ENCODE measurements at places on chromosomes 6 and 20.

- DNase-seq: no peak
Measured at GRCh38 chr6:3506200-3506599, 49.4 kb upstream of the SLC22A23 start.

- no peak for DNase-seq
Measured at GRCh38 chr6:16481697-16482399, 243.5 kb downstream of the GMPR start.

GRCh38 chr6:161244725-161245124 is 29.1 kb downstream of the AGPAT4 start:
- peak; percentile 65 for DNase-seq

- DNase-seq: no peak
Measured at GRCh38 chr6:113671421-113671820, 185.7 kb upstream of the MARCKS start.

DNA sequence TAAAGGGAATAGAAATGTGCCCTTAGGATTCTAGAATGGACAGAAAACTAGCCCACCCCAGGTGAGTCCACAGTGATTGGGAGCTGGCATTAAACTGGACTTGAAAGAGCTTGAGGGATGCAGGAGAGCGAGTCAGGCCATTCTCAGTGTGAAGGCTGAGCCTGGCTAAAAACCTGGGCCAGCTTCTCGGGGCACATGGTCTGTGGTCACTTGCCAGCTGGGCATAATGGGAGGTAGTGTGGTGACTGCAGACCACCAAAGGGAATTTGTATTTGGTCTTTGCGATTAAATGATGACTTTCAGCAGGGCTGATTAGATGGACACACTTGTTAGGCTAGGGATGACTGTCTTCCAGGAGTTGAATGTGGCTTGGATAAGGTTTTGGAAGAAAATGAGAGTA is 71.3 kb downstream of the TULP4 start:
- no peak for DNase-seq

- no peak for DNase-seq
Measured at GRCh38 chr6:56804996-56805395, 149.9 kb upstream of the BEND6 start.

- DNase-seq: no peak
Measured at GRCh38 chr6:4448841-4449240, 313.5 kb upstream of the ECI2 start.

DNA sequence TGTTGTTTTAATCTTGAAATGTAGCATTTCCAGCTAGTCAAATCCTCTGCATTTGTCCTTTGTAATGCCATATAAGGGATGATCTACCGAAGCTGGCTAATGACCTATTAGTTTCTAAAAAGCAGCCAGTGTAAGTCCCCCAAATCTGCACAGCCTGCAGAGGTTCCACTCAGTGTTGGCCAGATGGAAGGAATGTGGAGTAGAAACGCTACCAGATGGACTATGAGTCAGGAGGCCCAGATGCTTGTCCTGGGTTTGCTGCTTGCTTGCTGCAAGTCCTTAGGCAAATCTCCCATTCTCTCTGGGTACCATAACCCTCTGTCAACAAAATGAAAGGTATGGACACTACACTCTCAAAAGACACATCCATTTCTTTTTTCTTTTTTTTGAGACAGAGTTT is 149.8 kb downstream of the BTBD9 start:
- DNase-seq: no peak

- DNase-seq: no peak
Measured at GRCh38 chr6:77633471-77633870, 19.4 kb upstream of the MEI4 start.

DNA sequence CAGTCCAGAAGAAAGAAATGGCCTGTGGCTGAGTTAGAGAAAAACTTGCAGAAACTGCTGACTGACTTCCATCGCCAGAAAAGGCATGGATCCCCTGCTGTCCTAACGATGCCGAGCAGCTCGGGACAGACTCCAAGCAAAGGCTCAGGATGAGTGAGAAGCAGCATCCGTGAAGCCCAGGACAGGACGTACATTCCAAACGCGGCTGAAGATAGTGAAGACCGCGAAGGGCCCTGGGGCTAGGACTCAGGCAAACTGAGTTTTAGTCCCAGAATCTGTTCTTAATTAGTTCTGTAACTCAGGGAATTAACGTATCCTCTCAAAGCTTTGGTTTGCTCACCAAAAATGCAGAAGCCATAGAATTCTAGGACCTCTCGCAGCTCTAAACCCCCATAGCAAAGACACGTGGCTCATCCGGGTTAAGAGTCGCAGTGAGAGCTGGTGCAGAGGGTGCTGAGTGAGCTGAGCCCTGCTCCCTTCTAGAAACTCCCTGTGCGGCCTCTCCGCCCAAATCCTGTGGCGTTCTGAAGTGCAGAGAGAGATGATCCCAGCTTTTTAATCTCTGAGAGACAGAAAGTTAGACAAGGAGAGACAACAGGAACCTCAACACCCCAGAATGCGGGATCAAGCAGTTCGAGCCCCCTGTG is 132.9 kb upstream of the THBS2 start:
- no peak for DNase-seq

- DNase-seq: peak; percentile 31
Measured at GRCh38 chr6:13428583-13429405, 58.6 kb downstream of the GFOD1 start.

DNA sequence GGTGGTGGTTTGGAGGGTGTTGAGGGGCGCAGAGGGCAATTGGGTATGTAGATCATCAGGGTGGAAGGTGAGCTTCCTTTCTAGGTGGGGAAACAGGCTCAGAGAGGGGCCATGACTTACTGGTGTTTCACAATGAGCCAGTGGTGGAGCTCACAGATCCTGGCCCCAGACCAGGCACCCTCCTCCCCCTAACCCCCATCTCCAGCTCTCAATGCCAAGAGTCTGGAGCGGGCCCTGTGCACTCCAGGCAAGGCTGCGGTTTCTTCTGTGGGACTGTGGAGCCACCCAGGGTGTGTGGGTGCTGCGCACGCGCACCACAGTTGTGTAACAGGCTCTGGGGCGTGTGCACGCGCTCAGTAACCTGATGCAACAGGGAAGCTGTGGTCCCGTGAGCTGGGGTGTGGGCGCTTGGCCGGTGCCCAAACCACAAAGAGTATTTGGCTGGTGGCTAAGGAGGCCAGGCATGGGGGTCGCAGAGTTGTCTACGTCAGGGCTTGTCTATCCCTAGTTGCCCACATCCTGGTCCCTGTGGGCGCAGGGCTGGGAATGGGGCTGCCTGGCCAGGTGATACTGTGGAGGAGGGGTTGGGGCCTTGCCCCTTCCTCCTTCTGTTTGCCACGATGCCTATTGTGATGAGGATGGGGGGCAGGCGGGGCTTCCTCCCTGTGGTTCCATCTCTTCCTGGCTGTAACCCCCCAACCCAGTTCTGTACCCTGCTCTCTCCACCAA is 37.5 kb upstream of the MRPS18A start:
- peak; percentile 98 for DNase-seq

DNA sequence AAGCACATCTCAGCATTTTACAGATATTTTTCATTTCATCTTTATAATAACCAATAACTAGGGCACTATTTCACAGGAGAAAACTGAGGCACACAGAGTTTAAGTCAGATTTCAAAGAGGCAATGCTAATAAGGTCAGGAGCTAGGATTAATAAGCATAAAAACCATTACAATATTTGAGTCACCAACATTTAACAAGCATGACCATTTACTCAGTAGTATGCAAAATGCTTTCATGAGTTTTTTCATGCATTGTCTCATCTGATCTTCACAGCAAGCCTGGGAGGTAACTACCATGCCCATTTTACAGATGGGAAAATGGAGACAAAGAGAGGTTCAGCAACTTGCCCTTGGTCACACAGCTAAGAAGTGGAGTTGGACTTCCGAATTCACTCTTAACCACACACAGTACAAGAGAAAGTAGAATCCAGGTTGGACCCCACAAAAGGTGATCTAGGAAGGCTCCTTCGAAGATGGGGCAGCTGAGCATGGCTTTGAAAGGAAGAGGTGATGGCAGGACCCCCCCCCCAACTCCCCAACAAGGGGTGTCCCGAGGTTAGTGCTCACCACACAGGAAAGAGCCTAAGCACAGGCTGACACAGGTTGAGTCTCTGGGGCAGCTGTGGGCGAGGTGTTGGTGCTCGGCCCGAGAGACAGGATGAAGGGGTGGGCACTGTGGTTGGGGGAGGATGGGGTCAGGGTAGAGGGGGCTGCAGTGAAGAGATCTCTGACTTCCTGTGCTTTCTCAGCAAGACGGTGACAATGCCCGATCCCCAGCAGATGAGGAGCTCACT is 108.8 kb downstream of the PREX1 start:
- no peak for DNase-seq

- DNase-seq: no peak
Measured at GRCh38 chr6:151290877-151291721, 51.3 kb downstream of the AKAP12 start.

- peak; percentile 64 for DNase-seq
Measured at GRCh38 chr6:122381494-122382265, 17.8 kb upstream of the HSF2 start.

DNA sequence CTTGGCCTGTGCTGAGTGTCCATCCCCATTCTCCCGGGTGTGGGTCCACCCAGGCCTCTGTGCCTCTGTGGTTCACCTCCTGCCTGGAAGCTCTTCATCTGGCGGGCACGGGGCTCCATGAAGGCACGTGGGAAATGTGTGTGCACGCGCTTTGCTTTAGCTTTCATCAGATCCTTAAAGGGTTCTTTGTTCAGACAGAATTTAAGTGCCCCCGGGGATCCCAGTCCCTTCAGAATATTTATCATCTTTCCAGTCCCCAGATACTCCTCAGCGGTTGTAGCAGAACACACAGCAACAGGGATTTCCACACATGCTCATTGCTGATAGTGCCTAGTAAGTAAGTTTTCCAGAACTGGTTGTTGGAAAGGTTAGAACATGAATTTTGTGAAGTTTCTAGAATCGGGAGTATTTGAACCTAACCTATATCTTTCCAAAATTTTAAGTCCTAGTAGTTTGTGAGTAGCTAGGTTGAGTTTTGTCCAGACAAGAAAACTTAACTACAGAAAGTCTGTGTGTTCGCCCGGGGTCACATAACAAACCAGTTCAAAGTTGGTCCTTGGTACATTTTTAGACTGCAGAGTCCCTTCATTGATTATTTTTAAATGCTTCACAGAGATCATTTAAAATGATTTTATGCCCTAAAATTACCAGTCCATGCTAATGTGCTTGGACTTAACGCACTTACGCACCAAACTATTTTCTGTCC is 67.7 kb downstream of the RPP40 start:
- no peak for DNase-seq

- no peak for DNase-seq
Measured at GRCh38 chr6:112912416-112913101, 565.4 kb downstream of the RFPL4B start.

- DNase-seq: peak; percentile 83
Measured at GRCh38 chr6:30678964-30679726, 6.3 kb upstream of the DHX16 start.

DNA sequence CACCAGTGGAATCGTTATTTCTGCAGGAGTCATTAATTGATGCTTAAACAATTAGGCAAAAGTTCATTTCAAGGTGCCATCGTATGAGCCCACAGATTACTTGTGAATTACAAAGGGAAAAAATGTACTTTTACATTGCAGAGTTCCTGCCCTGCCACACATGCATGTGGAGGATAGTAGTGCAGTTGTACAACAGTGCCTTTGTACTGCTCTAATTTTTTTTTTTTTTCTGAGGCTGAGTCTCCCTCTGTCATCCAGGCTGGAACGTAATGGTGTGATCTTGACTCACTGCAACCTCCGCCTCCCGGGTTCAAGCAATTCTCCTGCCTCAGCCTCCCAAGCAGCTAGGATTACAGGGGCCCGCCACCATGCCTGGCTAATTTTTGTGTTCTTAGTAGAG is 26.0 kb upstream of the SYNJ2 start:
- DNase-seq: no peak

DNA sequence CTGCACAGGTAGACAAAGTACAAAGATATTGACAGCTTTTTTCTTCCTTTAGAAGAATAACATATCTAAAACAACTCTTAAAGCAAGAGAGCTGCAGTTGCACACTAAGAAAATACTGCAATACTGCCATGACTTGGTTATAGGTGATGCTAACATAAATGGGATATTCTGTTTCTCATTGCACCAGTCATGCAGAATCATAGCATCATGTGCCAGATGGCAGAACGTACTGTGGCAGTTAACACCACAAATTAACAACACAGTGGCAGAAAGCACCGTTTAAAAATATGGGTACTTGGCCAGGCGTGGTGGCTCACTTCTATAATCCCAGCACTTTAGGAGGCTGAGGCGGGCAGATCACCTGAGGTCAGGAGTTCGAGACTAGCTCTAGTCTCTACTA is 7.4 kb downstream of the ASXL1 start:
- no peak for DNase-seq

DNA sequence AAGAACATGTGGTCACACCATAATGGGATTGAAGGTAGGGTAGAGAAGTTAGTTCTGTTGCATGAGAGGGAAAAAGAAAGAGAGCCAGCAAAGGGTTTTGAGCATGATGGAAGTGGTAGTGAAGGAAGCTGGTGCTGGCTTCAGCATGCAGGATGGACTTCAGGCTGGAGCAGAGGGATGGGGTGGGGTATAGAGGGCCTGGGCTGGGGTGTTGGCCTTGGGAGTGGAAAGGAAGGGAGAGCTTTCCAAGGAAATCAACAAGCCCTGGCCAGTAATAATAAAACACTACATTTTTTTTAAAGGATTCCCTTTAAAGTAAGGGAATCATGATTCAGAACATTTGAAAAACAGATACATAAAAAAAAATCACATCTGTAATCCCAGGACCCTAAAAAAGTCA is 61.2 kb downstream of the LAMA4 start:
- DNase-seq: no peak

GRCh38 chr6:90467546-90467945 is 119.3 kb downstream of the MAP3K7 start:
- no peak for DNase-seq

GRCh38 chr20:62031462-62032092 is 34.1 kb downstream of the TAF4 start:
- DNase-seq: no peak

DNA sequence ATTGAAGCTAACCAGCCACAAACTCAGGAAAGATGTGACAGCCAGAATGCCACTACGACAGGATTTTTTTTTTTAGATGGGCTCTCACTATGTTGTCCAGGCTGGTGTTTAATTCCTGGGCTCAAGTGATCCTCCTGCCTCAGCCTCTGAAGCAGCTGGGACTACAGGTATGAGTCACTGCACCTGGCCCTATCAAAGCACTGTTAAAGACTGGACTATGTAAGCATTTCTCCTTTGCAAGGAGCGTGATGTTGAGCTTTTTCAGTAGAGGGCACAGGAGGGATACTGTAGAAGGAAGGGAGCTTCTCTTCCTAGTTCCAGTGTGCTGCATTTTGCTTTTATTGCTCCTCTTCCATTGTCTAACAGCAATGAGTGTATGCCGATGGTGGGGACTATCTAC is 35.8 kb downstream of the ZBTB9 start:
- peak; percentile 26 for DNase-seq

All from hematopoietic multipotent progenitor cell treated with erythropoietin and hydrocortisone succinate and interleukin-3 and kit ligand, for 8 days (in vitro differentiated cells).